ENCODE measurements at places on chromosomes 11 and 22. TPM values are rescaled to one million over a fixed set of nuclear protein-coding genes. Genes with fewer than 3 reads are reported as not detected.

GRCh38 chr22:42178910-42179519, 48.4 kb upstream of the CYP2D6 start:
- peak; percentile 55 for DNase-seq

GRCh38 chr22:49483946-49484345, 343.7 kb downstream of the BRD1 start:
- DNase-seq = no peak

DNA sequence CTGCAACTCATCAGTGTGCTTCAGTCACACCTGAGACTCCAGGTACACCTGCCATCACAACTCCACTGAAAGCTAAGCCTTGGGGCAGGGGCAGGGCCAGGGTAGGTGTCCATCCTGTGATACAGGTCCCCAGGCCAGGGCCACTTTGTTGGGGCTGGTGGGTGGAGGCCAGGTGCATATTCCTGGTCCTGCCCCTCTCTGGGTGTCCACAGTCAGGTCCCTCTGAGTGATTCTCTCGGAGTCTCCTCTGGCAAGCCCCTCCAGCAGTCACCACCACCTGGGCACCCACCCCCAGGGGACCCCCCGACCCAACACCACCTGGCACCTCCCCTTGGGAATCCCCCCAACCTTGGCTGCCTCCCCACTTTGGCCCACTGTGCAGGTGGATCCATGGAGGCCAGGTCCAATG, 9.5 kb upstream of the ACR start:
- no peak for DNase-seq

DNA sequence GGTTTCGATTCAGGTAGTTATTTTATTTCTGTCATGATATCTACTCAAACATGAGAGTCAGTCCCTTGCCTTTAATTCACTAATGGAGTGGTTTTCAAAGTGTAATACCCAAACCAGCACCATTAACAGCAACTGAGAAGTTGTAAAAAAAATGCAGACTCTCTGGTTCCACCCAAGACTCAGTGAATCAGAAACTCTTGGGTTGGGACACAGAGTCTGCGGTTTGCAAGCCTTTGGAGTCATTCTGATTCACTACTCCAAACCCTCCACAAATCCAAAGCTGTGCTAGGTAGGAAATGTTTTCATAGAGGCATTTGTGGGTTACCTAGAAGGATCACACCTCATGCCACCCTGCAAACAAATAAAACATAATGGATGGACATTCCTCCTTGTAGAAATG, 340.1 kb downstream of the NTM start:
- no peak for DNase-seq

DNA sequence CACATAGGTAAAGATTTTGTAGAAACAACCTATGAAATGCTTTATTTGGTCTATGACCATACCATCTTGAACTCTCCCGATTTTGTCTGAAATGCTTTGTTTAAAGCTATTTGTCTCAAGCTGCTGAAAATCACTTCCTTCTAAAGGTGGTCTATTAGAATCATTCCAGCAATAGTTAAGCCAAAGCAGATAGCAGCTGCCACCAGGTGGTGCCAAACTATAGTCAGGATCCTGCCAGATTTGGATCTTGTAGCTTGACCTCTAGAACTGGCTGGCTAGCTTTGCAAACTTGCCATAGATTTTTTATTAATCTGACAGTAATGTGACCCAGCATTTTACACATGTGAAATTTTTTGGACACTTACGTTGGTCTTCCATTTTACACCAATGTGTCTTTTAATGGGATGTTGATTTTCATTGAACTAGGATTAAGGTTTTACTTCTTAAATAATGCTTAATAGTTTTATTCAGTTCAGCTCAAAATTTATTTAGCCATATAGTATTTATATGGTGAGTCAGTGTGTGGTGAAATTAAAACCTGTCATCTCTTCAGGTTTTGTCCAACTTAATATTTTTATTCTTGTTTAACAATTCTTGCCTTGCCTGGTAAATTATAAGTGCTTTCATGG, 19.7 kb downstream of the CTR9 start:
- DNase-seq = peak; percentile 59

- DNase-seq = peak; percentile 38
These were observed 4.4 kb downstream of the BCL9L start for GRCh38 chr11:118921121-118921928.

DNA sequence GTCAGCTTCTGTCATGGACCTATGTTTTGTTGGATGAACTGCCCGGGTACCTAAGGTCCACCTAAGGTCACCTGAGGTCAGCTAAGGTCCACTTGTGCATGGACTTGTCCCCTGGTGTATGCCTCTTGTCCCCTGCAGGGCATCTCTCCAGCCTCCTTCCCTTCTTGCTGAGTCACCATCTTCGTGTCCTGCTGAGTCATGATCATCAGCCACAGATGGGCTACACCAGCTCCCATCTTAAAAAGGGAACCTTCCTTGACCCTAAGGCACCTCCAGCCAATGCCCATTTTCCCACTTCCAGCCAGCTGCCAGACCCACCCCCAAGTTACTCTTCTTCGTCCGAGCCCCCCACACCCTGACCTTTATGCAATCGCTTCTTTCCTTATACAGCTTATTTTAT, 544.9 kb downstream of the TBC1D22A start:
- DNase-seq = no peak

DNA sequence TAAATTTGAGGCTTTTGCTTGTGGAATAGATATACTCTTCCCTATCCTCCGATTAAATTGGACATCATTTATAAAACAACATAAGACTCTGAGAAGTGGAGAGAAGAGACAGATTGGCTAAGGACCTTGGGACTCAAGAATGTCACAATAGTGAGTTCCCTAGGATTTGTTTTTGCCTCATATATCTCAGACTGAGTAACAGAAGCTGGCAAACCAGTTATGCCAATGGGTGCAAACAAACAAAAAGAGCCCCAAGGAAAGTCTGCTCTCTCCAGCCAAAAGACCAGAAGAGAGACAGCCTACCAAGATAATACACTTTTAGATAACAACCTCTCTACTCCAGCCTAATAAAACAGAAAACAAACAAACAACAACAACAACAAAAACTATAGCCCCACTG, 28.9 kb downstream of the DEUP1 start:
- DNase-seq = no peak

DNA sequence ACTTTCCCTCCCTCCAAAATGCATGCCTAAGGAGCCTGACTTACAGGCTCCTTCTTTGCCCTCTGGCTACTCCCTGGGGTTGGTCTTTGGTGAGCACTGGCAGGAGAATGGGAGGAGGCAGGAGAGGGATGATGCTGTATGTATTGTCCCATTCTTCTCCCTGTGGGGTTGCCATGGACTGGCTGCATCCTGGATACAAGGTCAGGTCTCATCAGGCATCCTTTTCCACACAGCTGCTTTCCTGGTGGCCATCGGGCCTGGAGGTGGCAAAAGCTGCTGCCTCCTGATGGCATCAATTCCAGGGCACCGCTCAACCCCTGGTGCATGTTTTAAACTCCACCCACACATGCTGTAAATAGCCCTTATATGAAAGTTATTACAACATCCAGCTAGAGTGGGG, 257.2 kb downstream of the ETS1 start:
- DNase-seq = no peak

DNA sequence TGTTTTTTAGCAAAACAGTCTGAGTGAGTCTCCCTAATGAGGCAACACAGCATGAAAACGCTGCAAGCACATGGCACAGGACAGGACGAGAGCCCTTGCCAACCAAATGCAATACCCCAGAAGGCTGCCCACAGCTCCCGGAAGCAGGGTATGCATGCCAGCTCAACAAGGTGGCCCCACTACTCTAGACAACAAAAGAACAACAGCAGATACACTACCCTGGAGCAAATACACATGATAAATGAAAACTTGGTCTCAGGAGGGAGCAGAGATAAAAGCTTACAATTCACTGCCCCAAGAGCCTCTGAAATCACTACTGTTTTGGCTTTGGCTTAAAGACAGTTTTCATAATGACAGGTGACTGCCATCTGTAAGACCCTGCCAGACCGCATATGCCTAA, 785.4 kb upstream of the API5 start:
- DNase-seq = no peak

DNA sequence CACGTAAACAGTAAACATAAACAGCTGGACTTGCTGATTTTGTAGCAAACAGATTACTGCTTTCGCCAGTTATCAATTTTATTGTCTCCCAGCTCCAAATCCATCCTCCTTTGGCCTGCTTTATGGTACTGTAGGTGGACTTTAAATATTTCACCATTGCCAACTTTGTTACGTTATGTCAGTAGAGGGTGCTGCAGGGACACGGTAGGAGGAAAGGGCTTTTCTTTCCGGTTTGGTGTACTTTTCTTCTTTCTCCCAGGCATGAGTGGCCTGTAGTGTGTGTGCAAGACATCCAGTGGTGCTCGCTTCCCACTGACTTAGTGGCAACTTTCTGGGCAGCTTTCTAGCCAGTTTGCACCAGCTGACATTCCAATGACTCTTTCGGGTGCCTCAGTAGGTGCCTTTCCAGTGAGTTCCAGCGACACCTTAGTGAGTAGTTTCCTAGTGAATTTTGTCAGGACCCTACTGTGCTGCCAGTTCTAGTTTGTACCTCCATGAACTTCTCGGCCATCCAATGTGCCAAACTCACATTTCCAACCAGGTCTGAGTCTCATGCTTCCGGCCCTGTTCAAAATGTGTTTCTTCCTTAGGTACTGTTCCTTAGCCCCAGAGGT, 267.6 kb upstream of the TENM4 start:
- peak; percentile 4 for DNase-seq

- no peak for DNase-seq
These were observed 12.4 kb downstream of the SHANK3 start for GRCh38 chr22:50684986-50685385.

GRCh38 chr11:92482492-92483060, 258.0 kb downstream of the FAT3 start:
- DNase-seq = no peak

GRCh38 chr22:30881361-30882183, 87.0 kb downstream of the MORC2 start:
- DNase-seq = peak; percentile 25

- no peak for DNase-seq
These were observed 170.1 kb upstream of the B3GAT1 start for GRCh38 chr11:134581966-134582769.

- DNase-seq = no peak
These were observed 6.4 kb downstream of the RTN4RL2 start for GRCh38 chr11:57466680-57467079.

TEX54 gene
- not detected for polyA plus RNA-seq

FAM83F gene
- polyA plus RNA-seq = 0.11 TPM

FREY1 gene
- 0.27 TPM for polyA plus RNA-seq

OR2D2 gene
- not detected for polyA plus RNA-seq

MIAT gene
- polyA plus RNA-seq = 0.41 TPM

PRG2 gene
- 0.76 TPM for polyA plus RNA-seq

DCHS1 gene
- 37.3 TPM for polyA plus RNA-seq

MRGPRF gene
- polyA plus RNA-seq = 27.2 TPM

MMP1 gene
- polyA plus RNA-seq = 0.25 TPM
